ENCODE measurements at places on chromosomes 13 and 19.

DNA sequence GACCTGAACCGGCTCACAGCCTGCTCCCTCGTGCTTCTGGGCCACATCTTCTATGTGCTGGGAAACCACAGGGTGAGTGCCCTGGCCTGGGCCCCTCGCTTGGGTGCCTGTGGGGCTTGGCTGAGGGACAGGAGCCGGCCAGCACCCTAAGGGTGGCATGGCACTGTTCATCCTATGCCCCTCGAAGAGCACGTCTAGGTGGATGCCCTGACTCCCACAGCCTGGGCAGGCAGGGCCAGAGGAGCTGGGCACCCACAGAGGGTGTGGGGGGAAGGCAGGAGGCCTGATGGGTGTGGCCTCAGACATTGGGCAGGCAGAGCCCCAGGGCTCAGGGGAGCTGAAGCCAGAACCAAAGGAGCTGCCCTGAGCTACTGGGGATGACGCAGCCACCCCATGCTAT is 28.7 kb downstream of the MAU2 start:
- no peak for DNase-seq

DNA sequence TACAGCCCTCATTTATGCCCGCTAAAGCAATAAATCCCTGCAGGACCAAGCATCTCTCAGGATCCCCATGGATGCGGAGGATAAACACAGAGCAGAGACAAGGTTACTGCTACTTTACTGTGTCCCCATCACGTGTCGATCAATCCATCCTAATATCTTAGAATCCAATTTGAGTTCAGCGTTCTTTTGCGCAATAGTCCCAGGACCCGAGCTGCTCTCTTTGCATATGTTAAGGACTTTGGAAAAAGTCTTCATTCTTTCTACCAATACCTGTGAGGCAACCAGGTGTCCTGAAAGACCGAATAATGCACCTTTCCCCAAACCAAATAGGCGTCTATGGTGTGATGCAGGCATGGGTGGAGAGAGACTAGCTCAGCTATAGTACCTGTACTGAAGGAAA is 38.0 kb upstream of the URAD start:
- DNase-seq, result no peak

- no peak for DNase-seq
These were observed 168.4 kb upstream of the STARD13 start for GRCh38 chr13:33453936-33454335.

GRCh38 chr19:50330365-50331078 is 1.3 kb upstream of the KCNC3 start:
- peak; percentile 79 for DNase-seq

DNA sequence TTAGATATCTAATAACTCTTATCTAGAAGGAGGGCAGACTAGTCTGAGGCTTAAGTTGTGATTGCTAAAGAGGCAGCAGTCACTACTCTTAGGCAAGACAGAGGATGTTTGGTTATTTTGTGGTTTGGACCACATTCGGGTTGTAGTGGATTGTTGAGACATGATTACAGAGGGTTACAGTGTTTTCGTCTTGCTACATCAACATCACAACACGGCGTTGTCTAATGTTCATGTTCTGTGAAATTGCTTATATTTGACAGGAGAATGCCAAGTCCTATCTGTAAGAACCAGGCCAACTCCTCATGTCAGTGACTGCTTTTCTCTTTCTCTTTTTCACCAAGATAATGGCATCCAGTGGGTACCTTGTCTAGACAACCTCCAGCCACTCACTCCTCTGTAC is 16.8 kb upstream of the TM9SF2 start:
- no peak for DNase-seq

GRCh38 chr13:109141706-109142105 is 512.3 kb downstream of the MYO16 start:
- no peak for DNase-seq

- peak; percentile 78 for DNase-seq
These were observed 113.0 kb downstream of the TEX26 start for GRCh38 chr13:31045286-31046081.

- DNase-seq, result no peak
These were observed 5.7 kb downstream of the USPL1 start for GRCh38 chr13:30623392-30623791.

DNA sequence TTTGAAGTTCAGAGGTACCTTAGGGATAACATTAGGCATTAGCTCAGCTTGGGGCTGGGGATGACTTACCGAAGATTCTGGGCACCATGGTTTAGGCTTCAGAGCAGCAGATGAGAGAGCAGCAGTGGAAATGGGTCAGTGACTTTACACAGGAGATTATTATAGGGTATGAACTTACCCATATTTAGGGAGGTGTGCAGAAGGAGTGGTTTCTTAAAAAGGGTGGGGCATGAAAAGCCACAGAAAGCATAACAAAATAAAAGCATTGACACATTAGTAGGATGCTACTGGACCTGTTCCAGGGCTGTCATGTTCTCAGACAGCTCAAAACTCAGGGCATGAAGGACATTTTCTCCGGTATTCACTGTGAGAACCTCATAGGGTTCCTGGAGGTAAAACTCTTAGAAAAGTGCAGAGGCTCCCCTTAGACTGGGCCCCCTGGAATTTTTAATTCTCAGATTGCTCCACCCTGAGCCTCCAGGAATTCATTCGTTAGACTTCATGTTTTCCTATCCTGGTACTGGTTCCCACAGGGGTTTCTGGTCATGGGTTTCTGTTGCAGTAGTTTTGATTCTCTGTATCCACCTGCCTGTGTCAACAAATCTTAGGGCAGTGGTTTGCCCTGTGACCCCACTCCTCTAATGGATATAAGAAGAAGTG is 20.7 kb downstream of the IGFL1 start:
- no peak for DNase-seq

GRCh38 chr19:1620502-1620901 is 15.2 kb upstream of the UQCR11 start:
- DNase-seq, result no peak

- no peak for DNase-seq
These were observed 666 bp downstream of the POMP start for GRCh38 chr13:28659621-28659970.

DNA sequence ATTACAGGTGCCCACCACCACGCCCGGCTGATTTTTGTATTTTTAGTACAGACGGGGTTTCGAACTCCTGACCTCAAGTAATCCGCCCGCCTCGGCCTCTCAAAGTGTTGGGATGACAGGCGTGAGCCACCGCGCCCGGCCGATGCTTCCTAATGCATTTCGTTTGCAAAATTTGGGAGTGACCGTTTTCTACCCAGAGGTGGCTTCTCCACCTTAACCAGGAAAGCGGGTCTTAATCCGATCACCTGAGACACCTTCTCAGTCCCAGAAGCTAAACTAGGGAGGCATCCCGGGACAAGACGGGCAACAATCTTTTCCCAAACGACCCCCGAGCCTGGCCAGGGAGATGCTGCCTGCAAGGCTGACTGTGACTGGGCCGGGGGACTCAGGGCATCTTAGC is 14.8 kb upstream of the MATK start:
- no peak for DNase-seq

DNA sequence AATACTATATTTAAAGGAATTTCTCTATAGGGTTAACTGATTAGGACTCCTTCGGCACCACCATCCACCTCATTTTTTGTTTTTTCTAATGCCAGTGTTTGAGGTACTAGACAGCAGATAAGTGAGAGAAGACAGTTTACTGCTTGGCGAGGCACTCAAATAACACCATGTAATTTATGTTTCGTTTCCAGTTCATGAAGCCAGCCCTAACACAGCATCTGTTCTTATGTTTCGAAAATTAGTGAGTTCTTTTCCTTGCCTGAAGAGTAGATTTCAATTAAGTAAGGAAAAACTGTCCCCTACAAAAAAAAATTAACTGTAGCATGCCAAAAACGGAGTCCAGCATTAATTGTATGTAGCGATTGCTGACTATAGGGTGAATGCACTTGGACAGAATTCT is 409.1 kb downstream of the TBC1D4 start:
- DNase-seq, result no peak

- peak; percentile 37 for DNase-seq
These were observed 2.9 kb downstream of the MFSD12 start for GRCh38 chr19:3554254-3555083.

GRCh38 chr13:60973529-60973928 is 442.1 kb downstream of the PCDH20 start:
- DNase-seq, result no peak

DNA sequence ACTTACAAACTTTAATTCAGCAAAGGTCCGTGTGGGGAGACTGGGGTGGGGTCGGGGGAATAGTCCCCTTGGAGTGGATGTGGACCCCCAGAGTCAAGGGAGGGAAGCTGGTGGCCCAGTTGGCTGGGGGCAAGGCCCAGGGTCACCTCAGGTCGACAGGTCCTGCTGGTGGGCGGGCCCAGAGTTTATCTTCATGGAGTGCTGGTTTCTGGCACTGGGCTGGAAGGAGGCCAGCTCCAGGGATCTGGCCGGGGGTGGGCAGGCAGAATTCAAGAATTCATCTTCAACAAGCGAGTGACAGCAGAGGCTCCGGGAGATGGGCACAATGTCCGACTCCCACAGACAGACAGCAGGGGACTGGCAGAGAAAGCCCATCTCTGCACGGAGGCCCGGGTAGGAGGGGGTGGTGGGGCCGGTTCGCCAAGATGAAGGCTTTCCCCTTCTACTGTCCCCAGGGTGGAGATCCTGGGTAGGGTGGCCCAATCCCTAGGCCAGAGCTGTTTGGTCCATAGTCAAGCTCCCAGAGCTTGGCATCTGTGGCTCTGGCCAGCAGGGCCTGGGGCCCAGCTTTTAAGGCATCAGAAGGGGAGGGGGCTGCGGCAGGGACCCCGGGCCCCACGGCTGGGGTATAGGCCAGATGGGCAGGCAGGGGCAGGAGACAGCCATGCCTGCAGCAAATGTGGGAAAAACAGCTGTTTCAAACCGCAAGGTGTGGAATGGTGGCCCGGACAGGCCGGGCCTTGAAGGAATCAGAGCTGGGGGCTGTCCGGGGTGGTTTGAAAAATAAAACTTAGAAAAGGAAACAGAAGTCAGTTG is 622 bp upstream of the FDX2 start:
- DNase-seq, result no peak

DNA sequence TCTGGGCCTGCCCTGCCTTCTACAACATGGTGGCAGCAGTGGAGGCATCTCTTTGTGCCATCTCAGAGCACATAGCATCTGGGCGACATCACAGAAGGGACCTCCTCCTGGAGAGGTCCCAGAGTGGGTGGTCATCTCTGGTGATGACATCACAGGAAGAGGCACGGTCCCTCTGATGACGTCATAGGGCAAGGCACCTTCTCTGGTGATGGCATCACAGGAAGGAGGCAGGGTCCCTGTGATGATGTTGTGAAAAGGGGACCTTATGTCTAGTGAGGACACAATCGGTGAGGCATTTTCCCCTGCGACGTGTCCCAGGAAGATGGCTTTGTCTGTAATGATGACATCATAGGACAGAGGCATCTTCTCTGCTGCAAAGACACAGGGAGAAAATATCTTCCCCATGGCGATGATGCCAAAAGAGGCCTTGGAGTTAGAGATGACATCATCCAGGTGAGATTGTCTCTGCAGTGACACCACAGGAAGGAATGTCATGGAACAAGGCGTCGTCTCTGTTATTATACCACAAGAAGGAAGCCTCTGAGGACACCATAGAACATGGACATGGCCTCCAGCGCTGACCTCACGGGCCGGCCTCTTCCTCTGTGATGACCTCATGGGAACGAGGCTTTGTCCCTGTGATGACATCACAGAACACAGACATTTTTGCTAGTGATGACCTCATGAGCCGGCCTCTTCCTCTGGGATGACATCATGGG is 10.7 kb downstream of the SHISA7 start:
- no peak for DNase-seq

DNA sequence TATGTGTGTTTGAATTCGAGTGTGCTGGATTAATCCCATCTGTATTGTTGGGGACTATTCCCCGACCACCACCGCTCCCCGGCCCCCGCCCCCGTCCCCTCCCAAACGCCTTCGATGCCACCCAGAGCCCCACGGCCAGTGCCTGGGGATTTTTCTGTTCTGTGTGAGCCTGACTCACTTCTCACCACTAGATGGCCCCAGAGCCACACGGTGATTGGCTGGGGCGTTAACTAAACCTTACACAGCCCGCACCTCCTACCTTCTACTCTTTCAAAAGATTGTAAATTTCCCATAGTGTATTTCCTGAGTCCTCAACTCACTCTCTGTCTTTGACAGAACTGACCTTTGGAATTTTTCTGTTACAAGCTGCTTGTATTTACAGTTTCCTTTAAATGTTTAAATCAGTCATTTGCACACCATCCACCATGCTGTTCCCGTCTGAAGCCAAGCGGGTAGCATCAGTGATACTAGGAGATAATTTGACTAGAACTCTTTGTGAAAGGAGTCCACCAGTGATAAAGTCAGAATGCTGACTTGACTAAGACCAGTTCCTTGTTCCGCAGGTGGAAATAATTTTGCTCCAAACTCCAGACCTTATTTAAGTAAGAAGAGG is 61.4 kb downstream of the RFX2 start:
- DNase-seq, result peak; percentile 83

GRCh38 chr13:82506805-82507414 is 1375.4 kb downstream of the SLITRK1 start:
- DNase-seq, result no peak

DNA sequence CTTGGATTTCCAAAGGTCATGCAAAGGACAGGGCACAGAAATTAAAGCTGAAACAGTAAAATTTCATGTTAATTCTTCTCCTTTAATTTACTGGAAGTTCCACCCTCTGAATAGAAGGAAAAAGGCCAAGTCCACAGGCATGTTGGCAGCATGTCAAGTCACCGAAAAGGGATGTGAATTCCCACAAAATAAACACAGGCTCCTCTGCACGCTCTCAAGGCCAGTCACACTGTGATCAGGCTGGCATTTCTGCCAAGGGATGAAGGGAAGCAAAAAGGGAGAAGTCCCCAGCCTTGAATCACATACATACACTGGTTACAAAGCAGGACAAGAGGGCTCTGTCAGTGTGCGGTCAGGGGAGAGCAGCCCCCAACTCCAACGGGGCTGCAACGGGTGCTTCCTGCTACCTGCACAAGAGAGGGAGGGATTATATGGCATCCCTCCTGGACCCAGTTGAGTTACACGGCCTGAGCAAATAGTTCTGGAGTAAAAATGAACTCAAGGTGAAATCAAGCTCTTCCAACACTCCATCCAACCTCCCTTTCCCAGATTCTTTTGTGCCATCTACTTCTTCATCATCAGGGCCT is 6.9 kb downstream of the DCLK1 start:
- DNase-seq, result no peak

All from stimulated activated CD4-positive, alpha-beta T cell treated with anti-CD3 and anti-CD28 coated beads, Interleukin-2, amount 100 ng/mL, for 24 hours (primary cell).